ENCODE measurements at places on chromosomes 13 and 19.
A peak's percentile ranks its signal among the peaks of the same experiment; 100 is the strongest.

GRCh38 chr13:102814025-102814607 is 15.2 kb downstream of the BIVM start:
- DNase-seq: peak; percentile 2

- no peak for DNase-seq
Measured at GRCh38 chr13:65763811-65764210, 1466.3 kb downstream of the PCDH9 start.

GRCh38 chr19:3580156-3580934 is 4.9 kb upstream of the GIPC3 start:
- no peak for DNase-seq

DNA sequence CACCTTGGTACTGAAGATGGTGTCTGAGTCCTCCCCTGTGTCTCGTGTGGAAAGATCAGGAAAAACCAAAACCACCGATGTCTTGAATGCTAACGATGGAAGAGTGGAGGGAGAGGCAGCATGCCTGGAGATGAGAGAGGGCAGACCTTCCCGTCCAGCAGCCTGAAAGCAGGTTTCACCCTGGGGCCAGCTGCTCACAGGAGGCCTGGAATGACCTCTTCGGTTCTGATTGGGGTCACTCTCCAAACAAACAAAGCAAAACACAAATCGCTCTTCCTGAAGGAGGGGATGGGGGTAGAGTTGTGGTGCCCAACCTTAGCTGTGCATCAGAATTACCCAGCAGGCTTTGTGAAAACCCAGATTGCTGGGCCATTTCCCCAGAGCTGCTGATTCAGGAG is 142.3 kb upstream of the SOX1 start:
- no peak for DNase-seq

DNA sequence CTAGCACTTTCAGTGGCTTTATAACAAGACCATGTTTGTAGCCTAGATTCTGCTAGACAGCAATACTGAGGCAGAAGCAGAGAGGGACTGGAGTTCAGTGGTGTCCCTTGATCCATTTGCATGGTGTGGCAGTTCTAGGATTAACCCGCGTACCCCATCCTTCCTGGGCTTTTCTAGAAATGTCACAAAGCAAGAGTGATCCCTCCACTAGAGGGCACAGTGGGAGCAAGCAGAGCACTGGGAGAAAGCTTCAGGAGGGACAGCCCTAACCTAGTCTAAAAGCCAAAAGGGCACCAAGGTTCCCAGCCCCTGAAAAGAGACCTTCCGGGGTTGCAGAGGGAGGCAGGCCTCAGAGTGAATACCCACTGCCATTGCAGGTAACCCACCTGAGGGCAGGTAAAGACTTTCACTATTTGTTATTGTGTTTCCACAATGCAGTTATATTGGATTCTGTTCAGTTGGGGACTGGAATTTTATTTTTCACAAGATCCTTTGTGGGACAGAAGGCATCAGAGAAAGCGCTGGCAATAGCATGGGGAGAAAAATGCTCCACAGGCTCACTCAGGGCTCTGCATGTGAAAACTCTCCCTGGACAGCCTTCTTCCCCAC is 170.6 kb downstream of the FLT1 start:
- DNase-seq: peak; percentile 45

GRCh38 chr19:15197942-15198341 is 2.9 kb downstream of the NOTCH3 start:
- no peak for DNase-seq

DNA sequence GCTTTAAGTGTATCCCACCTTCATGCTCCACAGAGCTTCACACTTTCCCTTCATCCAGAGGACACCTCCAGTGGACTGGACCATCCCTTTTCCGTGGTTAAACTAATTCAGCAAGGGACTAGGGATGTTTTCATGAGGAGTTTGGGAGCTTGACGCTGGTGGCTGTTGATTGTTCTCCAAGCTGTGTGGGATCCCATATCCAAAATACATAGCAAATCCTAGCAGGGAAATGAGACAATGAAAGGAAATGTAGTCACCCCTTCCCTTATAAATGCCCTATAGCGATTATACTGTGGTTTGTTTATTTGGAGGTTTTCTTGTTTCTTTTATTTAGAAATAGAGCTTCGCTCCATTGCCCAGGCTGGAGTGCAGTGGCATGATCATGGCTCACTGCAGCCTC is 31.6 kb upstream of the DPRX start:
- DNase-seq: no peak

- DNase-seq: no peak
Measured at GRCh38 chr13:99760456-99760855, 211.1 kb downstream of the ZIC5 start.

- DNase-seq: no peak
Measured at GRCh38 chr13:67769063-67769986, 539.2 kb upstream of the PCDH9 start.

- DNase-seq: peak; percentile 37
Measured at GRCh38 chr13:109869312-109870237, 83.2 kb upstream of the IRS2 start.

- no peak for DNase-seq
Measured at GRCh38 chr19:12880551-12881171, 588 bp downstream of the DNASE2 start.

DNA sequence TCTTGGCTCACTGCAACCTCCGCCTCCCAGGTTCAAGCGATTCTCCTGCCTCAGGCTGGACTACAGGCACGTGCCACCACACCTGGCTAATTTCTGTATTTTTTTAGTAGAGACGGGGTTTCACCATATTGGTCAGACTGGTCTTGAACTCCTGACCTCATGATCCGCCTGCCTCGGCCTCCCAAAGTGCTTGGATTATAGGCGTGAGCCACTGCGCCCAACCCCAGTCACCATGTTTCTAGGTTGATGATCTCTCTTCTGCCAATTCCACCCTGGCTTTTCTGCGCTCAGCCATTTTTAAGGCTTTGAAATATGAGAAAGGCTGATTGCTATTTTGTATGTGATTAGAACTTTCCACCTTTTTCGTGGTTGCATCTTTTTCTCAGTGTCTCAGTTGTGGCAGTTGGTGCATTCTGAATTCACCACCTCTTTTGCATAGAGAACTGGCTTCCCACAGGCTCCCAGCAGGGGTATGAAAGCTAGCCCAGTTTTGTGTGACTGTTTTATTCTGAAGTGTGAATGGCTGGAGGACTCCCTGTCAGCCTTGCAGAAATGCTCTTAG is 15.5 kb downstream of the CEACAM1 start:
- DNase-seq: peak; percentile 24

- no peak for DNase-seq
Measured at GRCh38 chr13:80250213-80250810, 90.6 kb downstream of the SPRY2 start.

DNA sequence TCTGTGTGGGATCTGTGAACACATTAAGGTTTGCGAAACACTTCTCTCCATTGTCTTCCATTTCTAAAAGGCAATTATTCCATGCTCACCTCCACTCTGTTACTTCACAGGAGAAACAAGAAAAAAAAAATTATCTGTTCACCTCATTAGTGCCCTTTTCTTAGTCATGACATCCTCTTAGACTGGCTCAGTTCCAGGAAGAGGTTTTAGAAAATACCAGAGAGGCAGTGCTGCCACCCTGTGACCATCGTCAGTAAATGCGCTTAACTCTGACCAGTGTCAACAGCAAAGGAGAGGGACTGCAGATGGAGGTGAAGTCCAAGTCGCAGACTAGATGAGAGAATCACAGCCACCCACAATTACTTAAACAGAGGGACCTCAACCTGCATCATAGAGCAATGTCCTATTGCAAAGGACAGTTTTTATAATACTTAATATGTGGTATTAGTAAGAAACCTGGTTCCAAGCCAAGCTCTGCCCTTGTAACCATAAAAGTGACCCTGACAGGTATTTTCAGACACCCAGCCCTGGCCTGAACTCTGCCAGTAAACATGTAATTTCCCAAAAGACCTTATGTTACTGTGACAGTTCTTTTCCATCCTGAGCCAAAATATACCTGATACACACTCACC is 19.4 kb downstream of the CEACAM21 start:
- DNase-seq: peak; percentile 67

DNA sequence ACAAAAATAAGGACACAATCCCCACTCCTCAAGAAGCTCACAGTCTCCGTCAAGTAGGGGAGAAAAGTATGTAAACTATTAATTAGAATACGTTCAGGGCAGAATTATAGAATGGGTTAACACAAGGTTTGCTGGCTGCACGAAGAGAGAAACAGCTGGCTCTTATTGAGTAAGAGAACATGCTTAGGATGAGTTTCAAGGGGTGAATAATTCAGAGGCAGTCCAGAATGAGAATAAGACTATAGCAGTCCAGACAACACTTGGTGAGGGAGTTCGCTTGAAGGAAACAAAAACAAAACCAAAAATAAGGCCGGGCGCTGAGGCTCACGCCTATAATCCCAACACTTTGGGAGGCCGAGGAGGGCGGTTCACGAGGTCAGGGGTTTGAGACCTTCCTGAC is 61.9 kb downstream of the THSD1 start:
- DNase-seq: no peak

GRCh38 chr13:110334256-110334655 is 27.2 kb downstream of the COL4A2 start:
- no peak for DNase-seq

GRCh38 chr13:113851480-113851803 is 12.4 kb downstream of the GAS6 start:
- no peak for DNase-seq

GRCh38 chr13:111216166-111216960 is 101.3 kb downstream of the ARHGEF7 start:
- no peak for DNase-seq

DNA sequence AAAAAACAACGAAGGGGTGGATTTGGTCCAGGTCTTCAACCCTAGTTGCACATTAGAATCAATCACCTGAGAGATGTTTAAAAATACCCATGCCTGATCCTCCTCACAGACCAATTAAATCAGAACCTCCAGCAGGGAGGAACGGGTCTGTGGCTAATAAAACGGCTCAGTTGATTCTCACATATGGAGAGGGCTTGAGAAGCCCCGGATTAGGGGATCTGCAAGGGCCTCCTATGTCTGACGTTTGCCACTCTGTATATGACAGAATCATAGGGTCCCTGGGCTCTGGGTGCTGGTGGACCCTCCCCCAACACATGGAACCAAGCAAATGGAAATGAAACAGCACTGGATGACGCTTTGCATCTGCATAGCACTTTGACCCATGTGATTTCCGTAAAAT is 36.7 kb upstream of the C13orf42 start:
- DNase-seq: no peak

- DNase-seq: peak; percentile 8
Measured at GRCh38 chr13:30679483-30680330, 55.6 kb upstream of the ALOX5AP start.

- DNase-seq: peak; percentile 62
Measured at GRCh38 chr19:3783660-3784584, 2.3 kb downstream of the MATK start.

DNA sequence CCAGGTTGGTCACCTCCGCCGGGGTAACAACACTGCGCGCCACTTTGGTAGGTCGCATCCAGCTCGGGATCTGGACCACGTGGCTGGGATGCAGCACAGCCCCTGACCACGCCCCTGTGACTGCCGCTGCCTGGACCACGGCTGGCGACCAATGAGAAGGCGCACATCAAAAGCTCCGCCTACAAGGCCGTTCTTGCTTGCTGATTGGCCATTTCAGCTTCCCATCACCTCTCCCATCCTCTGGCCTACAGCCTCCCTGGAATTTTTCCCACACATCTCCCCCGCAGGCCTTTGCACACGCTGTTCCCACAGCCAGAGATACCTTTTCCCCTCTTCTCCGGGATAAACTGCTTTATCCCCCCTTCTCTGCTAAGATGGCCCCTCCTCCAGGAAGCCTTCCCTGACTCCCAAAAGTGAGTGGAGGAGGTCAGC is 12.5 kb upstream of the MAP1S start:
- DNase-seq: no peak

DNA sequence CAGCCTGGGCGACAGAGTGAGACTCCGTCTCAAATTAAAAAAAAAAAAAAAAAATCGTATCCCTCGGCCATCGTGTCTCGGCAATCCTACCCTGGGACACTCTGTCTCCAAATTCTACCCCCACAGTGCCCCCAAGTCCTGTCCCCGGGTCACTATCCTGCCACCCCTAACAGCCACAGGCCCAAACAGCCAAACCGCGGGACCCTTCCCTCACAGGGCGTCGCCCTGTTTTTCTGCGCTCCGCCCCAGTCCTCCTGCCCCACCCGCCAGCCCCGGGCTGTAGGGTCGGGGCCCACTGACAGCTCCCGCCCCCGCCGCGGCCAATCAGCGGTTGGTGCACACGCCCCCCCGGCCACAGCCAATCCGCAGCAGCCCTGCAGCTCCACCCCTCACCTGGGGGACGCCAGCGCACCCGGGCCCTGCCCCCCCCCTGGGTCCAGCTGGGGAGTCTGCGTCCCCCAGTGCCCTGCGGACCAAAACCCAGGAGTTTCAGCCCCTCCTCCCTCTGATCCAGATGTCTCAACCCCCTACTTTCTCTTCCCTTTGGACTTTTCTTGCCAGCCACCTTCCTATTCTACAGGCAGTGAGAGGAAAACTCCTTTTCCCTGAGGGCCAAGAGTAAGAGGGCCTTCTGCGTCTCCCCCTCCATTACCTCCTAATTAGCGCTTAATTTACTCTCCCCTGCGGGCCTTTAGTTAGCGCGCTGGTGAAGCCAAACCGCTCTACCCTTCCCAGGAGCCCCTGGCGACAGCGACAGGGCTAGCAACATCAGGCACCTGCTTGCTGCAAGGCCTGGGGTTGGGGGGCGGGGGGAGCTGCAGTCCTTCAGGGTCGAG is 1.5 kb upstream of the BCAT2 start:
- peak; percentile 68 for DNase-seq

DNA sequence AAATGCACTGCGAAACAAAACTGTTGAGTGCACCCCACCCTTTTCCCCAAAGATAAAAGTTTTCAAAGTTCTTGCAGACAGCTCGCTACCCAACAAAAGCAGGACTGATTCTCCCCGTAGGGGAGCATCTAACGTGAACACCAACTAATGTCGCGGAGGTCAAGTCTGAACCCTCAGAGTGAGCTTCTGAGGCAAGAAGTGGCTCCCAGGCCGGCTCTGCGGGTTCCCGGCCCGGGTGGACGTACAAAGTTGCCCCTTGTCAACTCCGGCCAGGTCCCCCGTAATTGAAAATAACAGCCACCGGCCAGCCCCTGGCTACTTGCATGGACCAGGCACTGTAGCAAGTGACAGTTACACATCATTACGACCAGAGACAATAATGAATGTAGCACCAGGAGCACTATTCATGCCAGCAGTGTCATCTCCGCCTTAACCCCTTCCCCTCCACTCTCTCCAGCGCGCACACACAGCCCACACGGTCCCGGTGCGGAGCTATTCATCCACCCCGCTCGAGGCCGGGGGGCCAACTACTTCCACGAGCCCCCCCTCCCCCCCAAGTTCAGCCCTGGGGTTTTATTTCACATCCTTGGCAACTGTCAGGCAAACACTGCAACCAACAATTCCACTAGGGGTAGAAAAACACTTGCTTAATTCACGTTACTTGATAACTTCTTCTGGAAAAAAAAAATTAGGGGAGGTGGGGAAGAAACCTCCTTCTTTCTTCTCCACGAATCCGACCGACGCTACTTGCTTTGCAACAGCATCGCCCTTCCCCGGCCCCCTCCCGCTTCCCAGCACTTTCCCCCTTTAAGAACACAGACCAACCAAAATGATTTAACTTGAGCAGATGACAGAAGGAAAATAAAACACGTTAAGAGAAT is 1.2 kb downstream of the KLF12 start:
- DNase-seq: peak; percentile 62

GRCh38 chr13:90717451-90717936 is 630.0 kb upstream of the MIR17HG start:
- no peak for DNase-seq
